Stimulated activated CD8-positive, alpha-beta memory T cell treated with anti-CD3 and anti-CD28 coated beads, Interleukin-4, amount 100 ng/mL, for 24 hours (primary cell): ENCODE measurements at places on chromosomes 2 and 18.

- no peak for DNase-seq
Observed at GRCh38 chr2:211396815-211397214, 840.4 kb downstream of the CPS1 start.

- no peak for DNase-seq
Observed at GRCh38 chr18:44996261-44996660, 315.6 kb downstream of the SETBP1 start.

DNA sequence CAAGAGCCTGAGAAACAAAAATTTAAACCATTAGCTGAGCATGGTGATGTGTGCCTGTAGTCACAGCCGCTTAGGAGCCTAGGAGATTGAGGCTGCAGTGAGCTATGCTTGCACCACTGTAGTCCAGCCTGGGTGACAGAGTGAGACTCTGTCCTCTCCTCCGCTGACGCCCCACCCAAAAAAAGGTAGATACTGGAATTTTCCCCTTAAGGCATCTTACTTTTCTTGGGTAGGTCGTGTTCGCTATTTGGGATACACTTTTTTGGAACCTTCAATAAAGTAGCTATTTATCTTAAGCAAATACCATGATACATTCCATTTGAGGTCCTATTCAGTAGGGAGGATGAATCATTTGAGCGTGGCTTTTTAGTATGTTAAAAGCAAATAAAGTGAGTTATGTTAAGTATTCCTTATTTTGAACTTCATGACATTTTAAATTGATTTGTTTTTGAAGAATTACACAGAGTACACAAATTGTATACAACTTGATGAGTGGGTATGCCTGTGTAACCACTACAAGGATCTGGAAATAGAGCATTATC is 38.7 kb downstream of the RALBP1 start:
- no peak for DNase-seq

DNA sequence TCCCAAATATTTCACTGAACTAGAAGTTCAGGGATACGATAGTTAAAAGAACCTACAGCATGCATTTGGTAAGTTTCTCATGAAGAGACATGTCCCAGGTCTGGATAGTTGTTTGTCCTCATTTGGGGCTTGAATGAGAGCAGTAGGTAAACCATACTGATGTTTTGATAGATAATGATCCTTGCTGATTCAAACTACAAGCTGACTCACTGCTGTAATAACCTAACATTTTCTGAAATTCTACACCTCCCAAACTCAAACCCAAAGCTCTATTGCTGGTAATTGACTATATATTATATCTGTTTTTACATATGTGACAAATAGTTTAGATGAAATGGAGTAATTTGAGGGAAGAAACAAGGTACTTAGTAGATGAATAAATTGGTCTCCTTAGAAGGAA is 154.1 kb upstream of the BOD1L2 start:
- DNase-seq: no peak

DNA sequence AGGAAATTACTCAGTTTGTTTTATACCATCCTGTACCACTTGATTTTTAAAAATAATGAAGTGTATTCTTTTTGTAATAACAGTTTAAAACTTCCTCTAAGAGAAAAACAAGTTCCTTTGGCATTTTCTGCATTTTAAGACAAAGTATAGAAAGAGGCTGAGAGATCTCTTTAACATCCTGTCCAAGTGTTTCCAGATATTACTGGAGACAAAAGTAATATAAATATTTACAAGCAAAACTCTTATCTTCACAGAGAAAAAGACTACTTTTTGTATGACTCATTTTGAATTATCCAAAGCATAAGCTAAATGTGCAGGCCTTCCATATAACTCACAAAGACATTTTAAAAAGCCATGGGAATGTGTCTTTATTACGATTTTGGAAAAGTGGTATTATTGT is 221.1 kb downstream of the RDH14 start:
- no peak for DNase-seq

DNA sequence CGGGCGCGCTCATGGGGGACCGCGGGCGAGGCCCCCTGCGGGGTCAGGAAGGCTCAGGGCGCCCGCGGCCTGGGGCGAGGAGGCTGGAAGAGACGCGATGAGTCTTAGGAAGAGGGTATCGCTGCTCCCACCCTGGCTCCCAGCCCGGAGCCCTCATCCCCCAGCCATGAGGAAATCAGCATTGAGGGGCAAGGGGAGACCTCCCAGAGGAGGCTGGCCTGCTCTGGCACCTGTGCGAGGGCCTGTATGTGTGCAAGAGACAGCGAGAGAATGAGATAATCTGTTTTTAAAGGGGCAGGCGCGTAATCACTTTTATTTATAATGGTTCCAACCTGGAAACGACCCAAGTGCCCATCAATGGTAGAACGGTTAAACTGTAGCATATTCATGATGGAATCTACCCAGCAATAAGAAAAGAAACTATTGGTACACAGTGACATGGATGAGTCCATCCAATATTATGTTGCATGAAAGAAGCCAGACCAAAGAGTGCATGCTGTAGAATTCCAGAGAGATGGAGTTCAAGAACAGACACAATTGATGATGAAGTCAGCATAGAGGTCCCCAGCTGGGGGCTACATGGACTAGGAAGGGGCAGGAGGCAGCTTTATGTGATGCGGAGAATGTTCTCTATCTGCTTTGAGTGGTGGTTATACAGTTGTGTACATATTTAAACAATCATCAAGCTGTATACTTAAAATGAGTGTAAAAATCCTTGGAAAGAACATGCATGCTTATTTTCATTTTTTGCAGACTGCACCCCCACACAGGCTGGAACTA is 14.4 kb downstream of the FBXO41 start:
- no peak for DNase-seq
